Caco-2 (cell line): ENCODE measurements at places on chromosomes 4 and X.
A peak's percentile ranks its signal among the peaks of the same experiment; 100 is the strongest.

- DNase-seq = no peak
Observed at GRCh38 chr4:187302457-187303150, 578.9 kb upstream of the FAT1 start.

GRCh38 chrX:49106930-49107329, 16.6 kb downstream of the GPKOW start:
- DNase-seq = peak; percentile 46

GRCh38 chr4:165133150-165133549, 20.5 kb upstream of the TMEM192 start:
- no peak for DNase-seq

DNA sequence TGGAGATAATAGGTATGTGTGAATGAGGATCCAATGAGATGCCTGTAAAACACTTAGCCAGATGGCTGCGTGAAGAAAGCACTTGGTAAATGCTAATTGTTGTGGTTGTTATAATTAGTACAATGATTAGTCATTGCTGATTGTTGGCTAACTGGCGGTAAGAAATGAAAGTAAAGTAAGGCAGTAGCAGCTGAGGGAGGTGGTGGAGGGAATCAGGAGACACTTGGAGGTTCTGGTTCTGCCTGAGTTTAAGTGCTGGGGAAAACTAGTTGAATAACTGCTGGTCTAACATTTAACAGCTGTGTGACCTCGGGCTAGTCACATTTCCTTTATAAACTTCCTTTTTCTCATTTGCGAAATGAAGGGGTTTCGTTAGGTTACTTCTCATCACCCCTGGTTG, 30.9 kb downstream of the CD38 start:
- DNase-seq = no peak

GRCh38 chrX:49695276-49696180, at the start of gene PAGE1:
TSS of gene PAGE1 (minus strand) at chrX:49695984. CDS start at chrX:49694770, 1,214 bp downstream.
- DNase-seq = no peak

GRCh38 chr4:41389356-41389755, 132.6 kb downstream of the UCHL1 start:
- no peak for DNase-seq

GRCh38 chr4:7193030-7193958, 956 bp downstream of the SORCS2 start:
- no peak for DNase-seq

DNA sequence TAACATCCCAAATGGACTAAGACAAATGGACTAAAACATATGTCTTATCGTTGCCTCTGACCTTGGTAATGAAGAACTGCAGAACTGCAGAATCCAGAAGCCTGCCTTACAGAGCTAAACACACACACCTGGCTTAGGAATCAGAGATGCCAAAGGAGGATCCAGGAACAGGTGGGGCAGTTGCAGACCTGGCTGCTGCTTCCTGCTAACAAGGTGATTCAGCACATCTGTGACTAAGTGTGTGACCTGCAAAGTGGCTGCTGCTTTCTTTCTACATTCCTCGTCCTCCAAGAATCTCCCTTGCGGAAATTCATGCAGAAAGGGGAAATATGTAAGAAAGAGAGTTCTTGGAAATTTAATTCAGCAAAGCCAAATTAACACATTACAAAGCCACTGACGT, 96.8 kb upstream of the NLGN4X start:
- no peak for DNase-seq

DNA sequence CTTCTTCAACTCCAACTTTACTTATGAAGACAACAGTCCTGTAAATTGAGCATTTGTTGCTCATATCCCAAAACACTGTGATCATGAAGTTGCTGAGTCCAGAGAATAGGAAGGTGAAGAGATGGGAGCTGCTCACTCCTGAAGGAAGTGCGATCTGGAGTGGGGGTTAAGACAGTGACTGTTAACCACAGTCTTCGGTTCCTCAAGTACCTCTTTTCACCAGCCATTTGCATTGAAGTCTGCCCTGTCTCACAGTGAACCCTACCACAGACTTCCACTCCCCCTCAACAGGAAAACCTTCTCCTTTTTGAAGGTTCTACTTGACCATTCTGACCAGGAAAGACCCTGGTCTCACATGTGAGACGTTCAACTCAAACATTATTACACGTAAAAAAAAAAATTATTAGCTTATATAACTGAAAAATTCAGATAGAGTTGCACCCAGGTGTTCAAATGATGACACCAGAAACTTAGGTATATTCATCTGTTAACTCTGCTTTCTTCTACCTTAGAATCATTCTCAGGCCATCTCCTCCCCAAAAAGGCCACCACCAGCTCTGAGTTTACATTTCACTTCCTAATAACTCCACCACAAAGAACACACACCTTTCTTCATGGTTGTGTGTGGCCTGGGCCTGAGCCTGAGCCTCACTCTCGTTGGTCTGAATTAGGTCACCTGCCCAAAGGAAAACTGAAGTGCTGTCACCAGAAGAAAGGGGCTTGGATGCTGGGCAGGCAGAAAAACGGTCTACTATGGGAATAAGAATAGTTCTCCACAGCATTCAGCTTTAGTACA, 199.2 kb downstream of the DCTD start:
- no peak for DNase-seq

DNA sequence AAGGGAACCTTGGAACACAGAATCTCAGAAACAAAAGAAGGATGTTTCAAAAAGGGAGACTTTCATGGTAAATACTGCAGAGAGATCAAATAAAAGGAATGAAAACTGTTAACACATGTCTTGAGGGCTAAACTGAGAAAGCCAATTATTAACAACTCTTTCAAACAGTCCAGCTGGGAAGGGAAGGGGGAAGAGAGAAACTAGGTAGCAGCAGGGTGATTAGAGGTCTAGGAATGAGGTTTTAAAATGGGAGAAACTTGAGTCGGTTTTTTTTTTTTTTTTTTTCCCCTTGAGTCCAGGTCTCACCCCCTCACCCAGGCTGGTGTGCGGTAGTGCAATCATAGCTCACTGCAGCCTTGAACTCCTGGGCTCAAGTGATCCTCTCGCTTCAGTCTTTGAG, 4.3 kb downstream of the BCLAF3 start:
- no peak for DNase-seq

DNA sequence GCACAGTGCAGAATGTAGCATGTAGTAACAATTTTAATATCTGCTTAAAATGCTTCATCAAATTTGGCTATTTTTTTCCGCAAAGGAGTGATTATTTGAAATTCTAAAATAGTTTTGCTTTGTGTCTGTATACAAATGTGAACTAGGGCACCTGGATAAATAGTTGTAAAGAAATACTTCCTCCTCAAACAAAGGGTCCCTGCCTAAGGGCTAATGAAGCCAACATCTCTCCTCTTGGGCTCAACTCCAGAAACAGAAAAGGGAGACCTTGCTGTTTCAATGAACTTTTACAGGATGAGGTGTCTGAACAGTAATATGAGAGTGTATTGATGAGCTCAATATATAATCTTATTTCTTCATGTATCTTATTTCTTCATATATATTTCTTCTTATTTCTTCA, 30.8 kb upstream of the SCOC start:
- no peak for DNase-seq

GRCh38 chr4:152657657-152658056, 22.1 kb downstream of the TMEM154 start:
- no peak for DNase-seq

DNA sequence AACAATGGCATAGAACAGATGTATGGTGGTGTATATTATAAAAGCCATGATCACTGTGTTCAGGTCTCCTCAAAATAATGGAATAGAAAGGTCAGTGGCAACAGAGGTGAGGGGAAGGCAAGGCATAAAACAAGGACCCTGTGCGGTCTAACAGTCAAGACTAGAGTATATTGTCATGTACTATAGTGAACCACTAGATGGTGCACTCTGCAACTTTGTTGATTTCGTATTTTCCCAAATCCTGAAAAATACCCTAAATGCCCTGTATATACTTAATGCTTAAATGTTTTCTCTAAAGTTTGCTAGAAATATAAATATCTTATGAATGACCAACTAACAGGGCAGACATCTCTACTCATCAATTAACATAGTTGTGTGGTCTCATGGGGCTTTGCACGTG, 453.0 kb downstream of the PCDH11X start:
- peak; percentile 0 for DNase-seq

DNA sequence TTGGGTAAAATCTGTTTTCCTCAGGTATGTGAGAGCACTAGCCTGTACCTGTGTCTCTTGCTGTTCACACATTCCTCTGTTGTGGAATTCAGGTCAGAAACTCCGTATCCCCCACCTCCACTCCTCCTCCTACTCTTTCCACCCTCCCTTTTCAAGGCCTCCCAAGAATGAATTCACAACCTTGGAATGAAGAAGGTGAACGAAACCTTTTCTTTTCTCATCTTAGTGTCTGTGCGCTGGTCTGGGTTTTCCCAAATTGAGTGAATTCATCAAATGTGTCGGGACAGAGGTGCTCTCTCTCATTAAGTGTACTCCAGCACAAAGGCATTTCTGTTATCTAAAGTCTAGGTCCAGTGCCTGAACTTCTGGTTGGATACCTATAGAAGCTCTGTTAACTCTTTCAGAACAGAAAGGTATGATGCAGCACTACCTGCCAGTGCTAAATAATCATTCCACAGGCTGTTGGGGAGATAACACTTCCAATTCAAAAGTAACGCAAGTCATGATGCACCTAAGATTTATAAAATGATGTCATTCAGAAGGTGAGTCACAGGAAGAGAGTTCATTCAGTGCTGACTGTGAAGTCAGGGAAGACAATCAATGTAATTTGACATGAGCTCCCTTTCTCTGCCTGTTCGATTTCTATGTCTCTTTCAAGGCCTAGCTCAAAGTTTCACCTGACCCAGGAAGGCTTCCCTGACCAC, 41.9 kb downstream of the COL4A6 start:
- peak; percentile 50 for DNase-seq

DNA sequence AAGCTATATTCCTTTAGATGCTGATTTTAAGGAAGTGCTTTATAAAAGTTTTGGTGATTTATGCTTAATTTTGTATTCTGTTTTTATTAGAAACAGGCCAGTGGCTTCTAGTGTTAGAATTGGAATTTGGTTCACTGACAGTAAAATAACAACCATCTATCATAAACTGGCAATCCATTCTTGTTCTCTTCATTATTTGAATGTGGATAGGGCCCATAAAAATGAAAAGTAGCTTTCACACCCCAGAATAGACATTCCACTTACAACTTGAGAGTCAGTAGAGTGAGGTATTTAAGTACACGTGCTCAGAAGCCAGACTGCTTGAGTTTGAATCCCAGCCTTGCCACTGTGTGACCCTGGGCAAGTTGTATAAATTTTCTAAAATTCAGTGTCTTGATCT, 232.4 kb upstream of the CTSO start:
- DNase-seq = no peak

DNA sequence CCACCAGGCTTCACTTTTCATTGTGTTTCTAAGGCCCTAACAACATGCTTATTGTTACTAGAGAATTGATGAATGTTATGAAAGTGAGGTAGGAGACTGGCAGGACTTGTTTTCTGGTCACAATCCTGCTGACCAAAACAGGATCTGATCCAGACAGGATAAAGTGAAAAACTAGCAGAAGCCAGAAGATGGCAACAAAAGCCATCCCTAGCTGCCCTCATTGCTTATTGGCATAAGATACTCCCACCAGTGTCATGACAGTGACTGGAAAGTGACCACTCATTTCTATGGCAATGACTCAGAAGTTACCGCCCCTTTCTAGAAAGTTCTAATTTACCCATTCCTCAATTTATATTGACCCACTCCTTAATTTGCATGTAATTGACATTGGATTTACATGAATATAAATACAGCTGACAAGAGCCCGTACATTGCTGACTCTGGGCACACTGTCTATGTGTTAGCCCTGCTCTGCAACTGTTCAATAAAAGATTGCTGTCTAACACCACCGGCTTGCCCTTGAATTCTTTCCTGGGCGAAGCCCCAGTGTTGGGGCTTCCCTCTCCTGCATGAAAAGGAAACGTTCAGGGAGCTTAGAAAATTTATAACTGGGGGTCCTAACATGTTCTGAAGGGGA, 30.0 kb upstream of the FGG start:
- DNase-seq = no peak

- DNase-seq = no peak
Observed at GRCh38 chr4:188092824-188093223, 16.6 kb downstream of the TRIML2 start.

GRCh38 chrX:150092549-150092948, 154.3 kb upstream of the EOLA2 start:
- DNase-seq = no peak

- DNase-seq = no peak
Observed at GRCh38 chr4:110188113-110188512, 10.3 kb downstream of the ELOVL6 start.

- no peak for DNase-seq
Observed at GRCh38 chr4:19239565-19239964, 1012.1 kb upstream of the SLIT2 start.

DNA sequence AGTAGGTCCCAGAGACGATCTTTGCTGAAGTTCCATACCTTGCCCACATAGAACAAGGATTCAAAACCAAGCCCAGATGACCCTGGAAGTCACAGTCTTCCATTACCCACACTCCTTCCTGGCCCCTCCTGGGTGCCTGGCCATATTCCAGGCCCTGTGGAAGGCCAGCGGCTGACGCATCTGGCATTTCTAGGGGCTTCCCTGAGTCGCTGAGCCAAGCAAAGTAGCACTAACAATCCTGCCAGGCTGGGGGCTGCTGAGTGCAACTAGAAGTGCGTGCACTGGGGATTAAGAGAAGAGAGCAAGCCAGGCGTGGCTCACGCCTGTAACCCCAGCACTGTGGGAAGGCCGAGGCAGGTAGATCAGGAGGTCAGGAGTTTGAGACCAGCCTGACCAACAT, 175.2 kb upstream of the CPEB2 start:
- DNase-seq = no peak

GRCh38 chrX:133910539-133910938, 74.9 kb downstream of the GPC3 start:
- no peak for DNase-seq

GRCh38 chrX:39850630-39851152, 247.1 kb downstream of the BCOR start:
- DNase-seq = no peak

GRCh38 chrX:15216280-15216679, 53.6 kb downstream of the ASB9 start:
- no peak for DNase-seq

DNA sequence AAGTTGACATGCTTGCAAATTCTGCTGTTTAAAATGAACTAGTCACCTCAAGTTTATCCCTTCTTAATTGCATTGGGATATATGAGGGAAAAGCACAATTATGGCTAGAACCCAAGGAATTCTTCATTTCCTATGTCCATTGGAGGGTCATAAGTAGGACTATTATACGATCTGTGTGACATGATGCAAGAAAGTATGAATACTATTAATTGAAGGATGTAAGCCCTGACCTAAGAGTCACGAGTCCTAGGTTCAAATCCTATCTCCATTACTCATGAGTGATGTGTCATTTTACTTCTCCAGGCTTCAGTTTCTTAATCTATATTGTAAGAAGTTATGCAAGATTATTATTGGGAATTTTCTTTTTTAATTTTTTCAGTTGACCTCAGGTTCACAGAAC, 542.9 kb upstream of the GRIA3 start:
- DNase-seq = no peak

DNA sequence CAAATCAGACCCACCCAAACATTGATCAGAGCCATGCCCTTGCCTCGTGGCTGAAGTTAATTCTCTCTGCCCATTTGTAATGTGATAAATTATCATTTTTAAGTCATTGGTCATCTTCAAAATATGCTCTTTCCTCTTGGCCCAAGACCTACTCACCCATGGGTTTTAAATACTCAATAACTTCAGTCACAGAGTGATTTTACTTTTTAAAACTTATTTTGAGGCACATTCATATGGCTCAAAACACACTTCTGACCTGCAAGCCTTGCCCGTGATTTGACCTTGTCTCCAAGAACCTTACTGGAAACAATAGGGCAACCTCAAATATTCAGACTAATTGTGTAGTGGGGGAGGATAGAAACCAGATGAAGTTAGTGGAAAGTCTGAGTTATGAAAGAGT, 176.2 kb upstream of the LNX1 start:
- DNase-seq = no peak

GRCh38 chr4:12411072-12411471, 982.4 kb upstream of the HS3ST1 start:
- no peak for DNase-seq
